ENCODE measurements at places on chromosomes 4 and X. TPM values are rescaled to one million over a fixed set of nuclear protein-coding genes. Genes with fewer than 3 reads are reported as not detected.

GRCh38 chrX:124401696-124402095, 55.3 kb downstream of the SH2D1A start:
- DNase-seq: no peak

- peak; percentile 89 for DNase-seq
These were observed 229.2 kb downstream of the PTTG2 start for GRCh38 chr4:38189445-38189844.

GRCh38 chr4:86099348-86099747, 260.5 kb downstream of the MAPK10 start:
- no peak for DNase-seq

GRCh38 chr4:109801099-109801789, 555 bp downstream of the CFI start:
- no peak for DNase-seq

DNA sequence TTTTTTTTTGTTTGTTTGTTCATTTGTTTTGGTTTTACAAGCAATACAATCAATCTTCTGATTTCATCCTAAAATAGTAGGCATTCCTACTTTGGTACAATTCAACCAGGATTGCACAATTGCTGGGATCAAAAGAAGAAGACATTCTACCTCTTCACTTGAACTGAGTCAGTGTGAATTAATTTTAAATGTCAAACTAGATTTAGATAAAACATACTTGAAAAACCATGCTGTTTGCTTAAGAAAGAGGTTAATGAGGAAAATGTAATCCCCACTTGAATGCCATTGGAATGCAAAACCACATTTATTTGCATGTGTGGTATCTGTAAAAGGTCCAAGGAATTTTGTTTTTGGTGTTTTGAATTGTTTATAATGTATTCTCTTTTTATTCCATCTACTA, 40.5 kb downstream of the HAND2 start:
- no peak for DNase-seq

The PGRMC2 gene
- total RNA-seq: 16.8 TPM

The PRR32 gene
- not detected for total RNA-seq

Measured in PC-3 (cell line).